ENCODE measurements at places on chromosomes 13 and 19.

DNA sequence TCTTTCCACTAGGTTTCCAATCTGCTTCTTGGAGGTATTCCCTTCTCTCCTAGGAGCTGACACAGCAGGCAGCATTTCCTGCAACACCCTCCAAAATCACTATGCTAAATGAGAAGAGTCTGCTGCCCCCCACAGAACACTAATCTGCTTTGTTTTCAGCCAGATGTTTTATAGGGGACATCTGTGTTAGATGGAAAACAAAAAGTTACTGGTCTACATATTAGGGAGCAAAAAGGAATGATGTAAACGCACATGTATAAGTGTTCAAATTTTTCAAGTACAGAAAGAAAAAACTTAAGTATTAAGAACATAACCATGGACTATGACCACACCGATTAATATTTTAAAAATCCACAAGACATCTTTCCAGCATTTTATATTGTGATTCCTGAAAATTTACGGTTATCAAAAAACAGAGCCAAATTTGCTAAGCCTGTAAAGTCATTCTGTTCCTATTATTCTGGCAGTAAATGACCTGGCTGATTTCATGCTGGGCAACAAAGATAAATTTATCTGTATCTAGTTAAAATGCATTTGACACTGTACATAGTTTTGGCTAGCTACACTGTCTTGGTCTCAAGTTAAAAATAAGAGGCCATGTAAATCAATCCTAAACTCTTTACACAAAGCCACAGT, 63.3 kb downstream of the DCLK1 start:
- DNase-seq: no peak

DNA sequence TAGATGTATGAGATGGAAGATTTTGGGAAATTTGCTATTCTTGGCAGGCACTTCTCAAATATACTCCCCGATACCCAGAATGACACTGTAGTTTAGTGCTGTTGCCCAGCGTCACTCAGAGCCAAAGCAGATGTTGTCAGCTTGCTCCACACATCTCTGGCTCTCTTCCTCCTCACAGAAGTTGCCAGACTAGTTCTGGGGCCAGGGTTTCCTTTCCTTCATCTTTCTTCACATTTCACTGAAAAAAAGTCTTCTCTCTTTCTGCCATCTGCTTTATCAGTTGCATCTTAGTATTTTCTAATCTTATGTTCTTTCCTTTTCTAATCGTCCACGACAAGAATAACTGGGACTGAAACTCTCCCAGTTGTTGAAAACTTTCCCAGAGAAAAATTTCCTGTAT, 251.4 kb downstream of the RGCC start:
- DNase-seq: no peak

- no peak for DNase-seq
Observed at GRCh38 chr19:43784981-43785808, 4.4 kb upstream of the KCNN4 start.

DNA sequence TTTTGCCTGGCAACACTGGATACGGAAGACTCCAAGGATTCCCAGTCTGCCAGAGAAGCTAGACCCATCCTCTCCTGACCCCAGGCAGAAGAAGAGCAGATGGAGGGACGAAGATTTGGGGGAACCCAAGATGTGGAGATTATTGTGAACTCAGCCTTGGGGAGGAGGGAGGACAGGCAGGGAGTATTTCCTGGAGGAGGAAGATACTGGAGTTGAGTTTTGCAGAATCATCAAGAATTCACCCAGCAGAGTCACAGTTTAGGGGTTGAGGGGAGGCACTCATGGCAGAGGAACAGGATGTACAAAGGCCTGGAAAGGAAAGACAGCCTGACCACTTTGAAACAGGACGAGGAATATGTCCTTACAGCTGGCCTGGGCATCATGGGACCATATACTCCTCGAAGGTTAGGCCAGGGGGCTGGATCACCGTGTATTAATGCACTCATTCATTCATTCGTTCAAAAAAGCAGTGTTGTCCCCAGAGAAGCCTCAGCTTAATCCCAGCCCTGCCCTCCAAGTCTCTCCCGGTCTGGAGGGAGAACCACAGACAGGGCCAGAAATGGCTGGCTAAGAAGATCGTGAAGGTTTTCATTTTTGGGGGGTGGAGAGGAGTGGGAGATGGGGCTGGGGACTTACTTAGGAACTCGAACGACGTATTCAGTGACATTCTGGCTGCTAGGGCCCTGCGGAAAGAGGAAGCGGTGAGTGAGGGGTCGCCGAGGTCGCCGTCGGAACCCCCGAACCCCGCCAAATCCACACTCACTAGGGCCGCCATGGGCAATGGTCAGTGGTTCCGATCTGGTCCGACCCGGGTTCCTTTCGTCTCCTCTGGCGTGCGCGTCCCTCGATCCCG, 517 bp downstream of the GTF2F1 start:
- no peak for DNase-seq

- DNase-seq: no peak
Observed at GRCh38 chr19:18878858-18879578, 16.9 kb downstream of the CERS1 start.

DNA sequence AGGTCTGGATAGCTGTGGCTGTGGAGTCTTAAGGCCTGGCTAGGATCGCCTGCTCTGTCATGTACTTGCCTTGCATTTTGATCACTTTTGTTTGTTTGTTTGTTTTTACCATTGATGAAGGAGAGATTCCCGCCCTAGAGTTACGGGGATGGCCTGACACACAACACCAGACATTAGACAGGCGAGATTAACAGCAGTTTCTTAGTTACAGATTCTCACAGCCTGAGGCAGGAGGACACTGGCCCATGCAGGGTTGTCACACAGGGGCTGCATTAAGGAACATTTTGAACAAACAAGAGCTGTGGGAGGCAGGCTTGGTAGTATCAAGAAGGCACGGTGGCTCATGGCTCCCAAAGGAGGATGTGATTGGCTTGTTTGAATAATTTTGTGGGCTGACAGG, 291.8 kb downstream of the HS6ST3 start:
- no peak for DNase-seq

GRCh38 chr13:103443604-103444003, 377.4 kb upstream of the SLC10A2 start:
- DNase-seq: no peak

Measured in stimulated activated CD4-positive, alpha-beta T cell treated with anti-CD3 and anti-CD28 coated beads, Interleukin-15, amount 100 ng/mL, for 1 hour (primary cell).